ENCODE measurements at places on chromosomes 6 and 20.

DNA sequence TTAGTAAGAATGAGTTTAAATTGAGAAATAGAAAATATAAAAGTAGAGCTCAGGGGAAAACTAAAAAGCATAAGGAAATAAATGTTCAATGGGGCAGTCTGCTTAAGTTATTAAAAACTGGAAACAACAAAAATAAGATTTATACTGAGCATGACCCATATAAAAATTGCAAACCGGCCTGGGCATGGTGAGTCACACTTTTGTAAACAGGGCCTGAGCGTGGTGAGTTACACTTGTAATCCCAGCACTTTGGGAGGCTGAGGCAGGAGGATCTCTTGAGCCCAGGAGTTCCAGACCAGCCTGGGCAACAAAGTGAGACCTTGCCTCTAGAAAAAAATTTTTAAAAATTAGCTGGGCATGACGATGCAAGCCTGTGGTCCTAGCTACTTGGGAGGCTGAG lies 74.6 kb downstream of the TMEM244 start:
- no peak for DNase-seq

DNA sequence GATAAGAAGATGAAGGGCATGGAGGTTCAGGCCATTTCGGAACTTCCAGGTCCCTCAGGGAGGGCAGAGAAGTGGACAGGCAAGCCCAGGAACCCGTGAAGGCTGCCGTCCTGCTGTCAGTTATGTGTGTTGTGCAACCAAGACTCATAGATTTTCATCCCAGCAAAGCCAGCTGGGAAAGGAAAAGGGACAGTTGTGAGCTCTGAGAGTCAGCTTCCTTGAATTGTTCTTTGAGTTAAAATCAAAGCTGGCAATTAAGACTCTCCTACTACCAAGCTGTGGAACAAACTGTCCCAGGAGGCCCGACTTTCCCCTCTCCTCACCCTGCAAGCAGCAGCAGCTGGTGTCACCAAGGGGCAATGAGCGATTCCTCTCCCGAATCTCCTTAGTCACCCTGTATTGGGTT lies 46.3 kb upstream of the IYD start:
- DNase-seq: no peak

DNA sequence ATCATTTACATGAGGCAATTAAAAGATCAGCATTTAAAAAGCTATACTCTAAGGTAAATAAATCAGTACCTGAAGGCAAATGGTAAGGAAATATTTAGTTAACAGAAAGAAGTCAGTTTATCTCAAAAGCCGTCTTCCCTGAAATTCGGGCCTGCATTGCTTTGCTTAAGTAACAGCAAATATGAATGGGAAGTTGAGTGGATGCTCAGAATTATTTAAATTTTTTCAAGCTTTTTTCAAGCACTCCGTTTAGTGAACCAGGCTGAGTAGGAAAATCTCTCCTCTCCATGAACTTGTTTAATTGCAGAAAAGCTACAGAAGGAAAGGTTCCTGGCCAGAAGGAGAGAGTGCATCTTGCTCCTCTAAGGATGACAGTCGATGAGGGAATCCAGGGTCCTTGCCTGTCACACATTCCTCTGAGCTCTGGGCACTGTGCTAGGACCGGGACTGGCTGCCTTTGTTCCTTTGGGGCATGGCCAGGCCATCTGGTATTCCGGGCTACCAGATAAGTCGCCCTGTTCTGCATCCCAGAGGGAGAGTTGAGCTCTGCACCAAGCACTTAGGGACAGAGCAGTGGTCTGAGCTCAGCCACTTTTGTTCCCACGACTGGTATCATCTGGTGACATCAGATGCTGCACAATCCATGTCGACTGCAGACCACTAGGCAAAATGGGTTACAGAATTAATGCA lies 77.6 kb downstream of the RIN2 start:
- no peak for DNase-seq

- no peak for DNase-seq
Measured at GRCh38 chr6:144335914-144336313, 50.8 kb downstream of the UTRN start.

DNA sequence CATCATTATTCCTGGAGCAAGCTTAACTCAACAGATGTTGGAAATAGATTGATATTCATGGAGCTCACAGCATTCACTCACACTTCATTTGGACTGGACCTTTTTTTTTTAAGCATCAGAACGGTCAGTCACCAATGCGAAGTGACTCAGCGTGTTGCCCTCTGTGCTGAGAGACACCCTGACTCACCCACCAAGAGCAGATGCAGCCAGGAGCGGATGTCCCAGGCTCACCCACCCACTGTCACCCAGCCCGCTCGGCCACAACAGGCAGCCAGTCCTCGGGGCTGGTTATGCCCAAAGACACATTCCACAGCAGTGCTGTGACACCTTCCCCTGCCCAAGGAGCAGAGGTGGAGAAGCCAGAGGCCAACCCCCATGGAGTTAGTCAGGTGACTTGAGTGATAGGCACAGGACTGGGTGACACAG lies 15.7 kb downstream of the RNASET2 start:
- DNase-seq: no peak

- DNase-seq: no peak
Measured at GRCh38 chr20:1414982-1415381, 22.1 kb upstream of the FKBP1A start.

DNA sequence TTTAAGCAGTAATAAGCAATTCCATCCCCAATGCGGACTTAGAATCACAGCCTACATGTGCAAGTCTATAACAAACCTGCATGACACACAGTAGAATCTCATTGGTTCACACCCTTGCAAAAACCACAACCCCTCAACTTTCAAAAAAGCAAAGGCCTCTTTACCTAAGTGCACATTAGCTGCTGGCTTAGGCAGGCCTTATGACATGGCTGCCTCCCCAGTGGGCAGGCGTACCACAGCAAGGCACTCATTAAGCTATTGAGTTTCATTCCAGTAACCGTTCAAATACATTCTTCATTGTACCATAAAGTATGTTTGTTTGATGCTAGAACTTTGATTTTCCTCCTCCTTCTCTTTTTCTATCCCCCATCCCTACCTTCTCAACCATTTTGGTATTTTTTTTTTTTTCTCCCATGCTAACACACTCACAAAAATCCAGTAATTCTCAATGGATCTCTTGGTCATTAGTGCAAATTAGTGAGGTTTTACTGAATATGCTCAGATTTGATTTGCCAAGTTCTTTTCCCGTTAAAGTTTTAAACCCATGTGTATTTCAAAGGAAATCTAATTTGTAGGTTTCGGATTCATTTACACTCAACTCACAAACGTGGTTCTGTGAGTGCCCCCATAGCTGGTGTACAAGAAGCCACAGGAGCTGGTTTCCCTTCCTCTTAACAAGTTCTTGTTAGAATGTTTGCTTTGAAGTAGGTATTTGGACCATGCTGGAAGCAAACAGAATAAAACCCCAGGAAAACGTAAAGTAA lies 460.4 kb upstream of the RUNX2 start:
- DNase-seq: no peak

GRCh38 chr6:134937426-134937825 lies 12.5 kb downstream of the ALDH8A1 start:
- DNase-seq: no peak

- DNase-seq: no peak
Measured at GRCh38 chr6:143880412-143880811, 16.1 kb downstream of the ZC2HC1B start.

- no peak for DNase-seq
Measured at GRCh38 chr6:154632119-154632518, 101.1 kb upstream of the SCAF8 start.

DNA sequence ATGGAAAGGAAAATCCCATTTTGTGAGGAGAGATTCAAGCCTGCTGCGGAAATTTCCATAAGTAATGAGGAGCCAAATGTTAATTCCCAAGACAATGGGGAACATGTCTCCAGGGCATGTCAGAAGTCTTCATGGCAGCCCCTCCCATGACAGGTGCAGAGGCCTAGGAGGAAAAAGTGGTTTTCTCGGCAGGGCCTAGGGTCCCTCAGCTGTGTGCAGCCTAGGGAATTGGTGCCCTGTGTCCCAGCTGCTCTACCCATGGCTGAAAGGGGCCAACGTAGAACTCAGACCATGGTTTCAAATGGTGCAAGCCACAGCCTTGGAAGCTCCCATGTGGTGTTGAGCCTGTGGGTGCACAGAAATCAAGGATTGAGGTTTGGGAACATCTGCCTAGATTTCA lies 269.9 kb downstream of the TBC1D32 start:
- no peak for DNase-seq

DNA sequence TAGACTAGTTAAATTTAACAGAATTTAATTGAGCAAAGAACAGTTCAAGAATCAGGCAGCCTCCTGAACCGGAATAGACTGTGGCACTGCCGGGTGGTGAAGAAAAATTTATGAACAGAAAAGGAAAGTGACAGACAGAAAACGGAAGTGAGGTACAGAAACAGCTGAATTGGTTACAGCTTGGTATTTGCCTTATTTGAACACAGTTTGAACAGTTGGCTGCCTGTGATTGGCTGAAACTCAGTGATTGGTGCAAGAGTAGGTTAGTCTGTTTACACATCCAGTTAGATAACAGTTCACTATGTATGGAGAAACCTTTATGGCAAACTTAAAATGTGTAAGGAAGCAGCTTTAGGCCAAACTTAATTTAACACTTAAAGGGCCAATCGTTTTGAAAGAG lies 116.0 kb upstream of the CITED2 start:
- no peak for DNase-seq

DNA sequence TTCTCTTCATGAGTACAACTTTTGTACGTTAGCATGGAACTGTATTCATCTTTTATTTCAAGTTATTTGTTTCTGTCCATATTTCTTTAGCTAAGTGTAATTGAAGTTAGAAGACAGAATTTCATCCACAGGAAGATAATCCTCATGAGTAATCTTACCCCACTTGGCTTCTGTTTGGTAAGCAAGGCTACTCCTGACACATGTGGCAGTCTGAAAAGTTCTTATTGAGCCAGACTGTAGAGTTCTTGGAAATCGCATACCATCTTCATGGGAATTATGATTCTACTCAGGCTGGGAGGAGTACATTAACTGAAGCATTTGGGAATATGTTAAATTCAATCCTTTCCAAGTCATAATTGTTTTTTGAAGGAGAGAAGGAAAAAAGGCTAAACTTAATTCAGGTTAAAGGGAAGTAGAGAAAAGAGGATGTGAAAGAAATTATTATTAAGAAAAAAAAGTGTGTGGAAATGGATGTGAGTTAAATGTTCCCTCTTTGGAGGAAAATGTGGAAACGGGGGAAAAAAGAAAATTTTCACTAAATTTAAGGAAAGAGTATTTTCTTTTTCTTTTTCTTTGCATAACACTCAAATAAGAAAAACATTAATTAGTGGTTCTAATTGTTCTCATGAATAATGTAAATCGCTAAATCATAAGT lies 41.5 kb upstream of the TENT5A start:
- DNase-seq: no peak

DNA sequence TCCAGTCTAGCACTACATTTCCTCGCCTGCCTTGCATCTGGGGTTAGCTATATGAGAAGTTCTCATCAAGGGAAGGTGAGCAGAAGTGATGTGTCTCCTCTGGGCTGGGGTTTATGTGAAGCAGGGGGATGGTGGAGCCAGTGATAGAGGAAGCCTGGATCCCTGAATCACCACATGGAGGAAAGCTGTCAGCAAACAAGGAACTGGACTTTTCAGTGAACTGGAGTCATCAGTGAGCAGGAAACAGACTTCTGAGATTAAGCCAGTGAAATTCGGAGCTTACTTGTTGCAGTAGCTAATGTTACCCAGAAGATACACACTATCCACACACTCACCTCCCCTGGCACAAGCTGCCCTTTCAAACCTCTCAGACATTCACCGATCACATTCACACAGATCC lies 13.4 kb upstream of the TOX2 start:
- DNase-seq: no peak
